ENCODE measurements at places on chromosomes 11 and 22.

GRCh38 chr11:112961146-112961668 lies at the start of gene NCAM1:
Gene NCAM1, plus strand, starts transcription at chr11:112961420.
- peak; percentile 30 for DNase-seq

DNA sequence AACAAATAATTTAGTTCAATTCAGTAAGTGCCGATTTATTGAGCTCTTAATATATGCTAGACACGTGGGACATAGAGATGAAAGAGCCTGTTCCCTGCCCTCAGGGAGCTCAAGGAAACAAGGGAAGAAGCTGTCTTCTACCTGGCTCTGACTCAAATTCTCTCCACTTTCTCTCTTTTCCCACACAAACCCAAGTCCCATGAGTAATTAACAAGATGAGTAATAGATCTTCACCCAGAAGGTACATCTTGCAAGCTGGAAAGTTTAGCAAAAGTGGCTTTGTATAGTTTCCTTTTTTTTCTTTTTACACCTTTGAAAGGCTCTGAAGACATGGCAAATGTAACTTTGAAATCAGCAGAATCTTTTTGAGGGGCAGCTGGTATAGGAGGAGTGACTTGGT lies 48.2 kb upstream of the CHST1 start:
- no peak for DNase-seq

- DNase-seq: no peak
Measured at GRCh38 chr22:17315310-17315709, 54.0 kb upstream of the CECR2 start.

GRCh38 chr11:62854013-62854824 lies 14.8 kb upstream of the WDR74 start:
- DNase-seq: no peak

GRCh38 chr11:3205261-3206155 lies 13.1 kb downstream of the MRGPRG start:
- DNase-seq: no peak

DNA sequence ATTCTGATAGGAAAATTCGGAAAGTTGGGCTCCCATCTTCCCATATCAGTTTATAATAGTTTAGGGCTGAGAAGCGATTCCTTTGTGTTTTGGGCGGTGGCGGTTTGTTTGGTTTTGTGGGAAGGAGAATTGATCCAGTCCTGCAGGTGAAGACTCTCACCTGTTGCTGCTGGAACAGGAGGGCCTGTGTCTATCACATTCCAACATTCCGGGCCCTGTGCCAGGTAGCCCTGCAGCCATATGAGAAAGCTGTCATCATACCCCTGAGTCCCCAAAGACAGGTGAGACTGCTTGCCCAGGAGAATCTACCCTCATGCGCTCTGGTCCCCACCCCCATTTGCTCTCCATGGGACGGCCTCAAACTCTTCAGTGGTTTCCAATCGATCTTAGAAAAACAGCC lies 62.1 kb downstream of the TRAF6 start:
- DNase-seq: no peak

GRCh38 chr11:17638311-17638710 lies 81.1 kb upstream of the MYOD1 start:
- no peak for DNase-seq
